ENCODE measurements at places on chromosomes 7 and 10.

DNA sequence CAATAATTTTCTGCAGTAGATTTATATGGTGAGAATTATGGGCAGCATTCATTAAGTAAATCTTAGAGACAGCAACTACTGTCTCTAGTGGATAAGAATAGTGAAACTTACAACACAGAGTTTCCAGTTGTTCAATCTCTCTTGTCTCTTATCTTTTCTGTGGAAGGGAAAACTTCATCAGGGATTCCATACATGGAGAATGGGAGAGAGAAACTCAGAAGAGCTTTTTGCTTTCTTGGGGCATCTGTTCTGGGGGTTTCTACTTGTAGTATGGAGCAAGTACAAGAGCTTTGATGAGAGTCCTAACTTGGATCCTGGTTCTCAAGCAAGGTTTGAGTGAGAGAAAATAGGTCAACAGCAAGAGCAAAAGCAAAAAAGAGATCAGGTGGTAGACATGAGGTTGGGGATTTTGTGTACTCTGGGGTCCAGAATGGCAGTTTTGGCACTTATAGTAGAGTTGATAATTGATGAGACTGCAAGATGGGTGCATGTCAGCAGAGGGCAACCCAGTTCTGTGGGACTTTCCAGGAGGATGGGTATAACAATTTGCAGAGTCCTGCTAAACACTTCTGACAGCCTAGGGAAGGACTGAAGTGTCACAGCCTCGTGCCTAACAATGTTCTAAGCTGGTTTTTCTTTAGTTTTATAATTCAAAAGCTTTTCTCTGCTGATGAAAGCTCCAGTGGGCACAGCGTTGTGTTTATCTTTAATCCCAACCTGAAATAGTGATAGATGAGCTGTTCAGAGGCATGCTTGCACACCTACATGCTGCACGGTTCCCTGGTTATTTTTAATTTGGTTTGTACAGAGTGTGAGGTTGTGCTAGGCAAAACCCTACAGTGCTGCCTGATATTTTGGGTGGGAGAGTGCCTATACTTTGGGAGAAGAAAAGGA, 32.0 kb upstream of the STRIP2 start:
- DNase-seq: no peak

- no peak for DNase-seq
Measured at GRCh38 chr7:32462977-32463376, 27.2 kb downstream of the LSM5 start.

GRCh38 chr7:69631131-69631530, 32.9 kb downstream of the AUTS2 start:
- no peak for DNase-seq

DNA sequence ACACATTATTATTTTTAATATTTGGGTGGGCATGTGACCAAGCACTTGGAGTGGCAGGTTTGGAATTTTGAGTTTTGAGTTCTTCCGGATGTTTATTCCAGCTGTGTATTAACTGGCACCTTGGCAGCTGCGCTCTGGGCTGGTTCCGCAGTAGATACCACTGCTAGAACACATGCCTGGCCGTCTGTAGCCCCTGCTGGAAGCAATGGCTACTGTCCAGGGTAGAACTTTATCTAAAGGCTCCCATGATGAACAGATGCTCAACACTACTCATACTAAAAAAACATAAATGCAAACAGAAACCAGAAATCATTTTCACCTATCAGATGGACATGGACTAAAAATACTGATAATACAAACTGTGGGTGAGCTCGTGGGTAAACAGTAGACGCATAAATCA, 19.4 kb upstream of the SH3PXD2A start:
- DNase-seq: no peak

GRCh38 chr7:155684543-155684942, 40.1 kb downstream of the RBM33 start:
- DNase-seq: no peak

- DNase-seq: no peak
Measured at GRCh38 chr7:80078159-80078731, 56.4 kb upstream of the GNAI1 start.

DNA sequence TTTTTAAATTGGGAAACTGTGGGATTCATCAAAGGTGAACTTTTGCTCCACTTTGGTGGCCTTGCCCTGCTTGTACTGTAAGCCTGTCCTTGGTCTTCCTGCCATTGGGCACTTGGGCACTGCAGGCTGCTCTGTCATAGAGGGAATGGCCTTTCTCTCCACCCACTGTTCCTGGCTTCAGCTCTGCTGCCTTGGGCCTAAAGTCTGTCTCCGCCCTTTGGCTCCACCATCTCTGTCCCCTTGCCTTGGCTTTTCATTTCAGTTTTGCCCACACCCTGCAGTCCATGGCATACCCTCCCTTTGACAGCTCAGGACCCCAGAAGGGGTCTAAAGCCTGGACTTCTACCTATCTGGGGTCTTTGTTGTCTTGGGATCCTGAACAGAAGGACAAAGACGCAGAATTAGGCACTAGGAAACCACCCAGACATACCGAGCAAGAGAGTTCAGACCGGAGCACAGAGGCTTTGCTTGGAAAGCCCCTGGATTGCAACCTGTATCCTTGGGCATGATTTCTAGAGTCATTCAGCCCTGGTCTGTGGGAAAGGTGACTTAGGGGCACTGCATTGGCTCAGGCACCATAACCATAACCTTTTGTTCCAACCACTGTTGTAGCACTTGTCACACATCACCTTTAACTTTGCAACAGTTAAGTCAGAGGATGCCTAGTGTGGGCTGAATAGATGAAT, 5.2 kb upstream of the ARHGAP22 start:
- no peak for DNase-seq

DNA sequence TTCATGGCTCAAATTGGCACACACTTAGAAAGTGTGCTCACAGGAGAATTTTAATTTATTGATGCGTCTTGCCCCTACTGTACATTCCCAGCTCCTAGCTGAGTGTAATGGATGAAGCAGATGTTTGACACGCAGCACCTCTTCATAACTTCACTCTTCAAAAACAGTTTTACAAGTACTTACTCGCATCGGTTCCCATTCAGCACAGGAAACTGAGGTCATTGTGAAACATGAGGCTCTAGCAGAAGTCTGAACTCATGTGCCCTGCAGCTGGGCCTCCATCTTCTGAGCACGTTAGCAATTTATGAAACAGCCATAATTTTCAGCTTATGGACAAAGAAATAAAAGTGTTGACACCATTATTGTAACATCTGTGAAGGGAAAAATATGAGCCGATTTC, 558.9 kb upstream of the MGMT start:
- no peak for DNase-seq

DNA sequence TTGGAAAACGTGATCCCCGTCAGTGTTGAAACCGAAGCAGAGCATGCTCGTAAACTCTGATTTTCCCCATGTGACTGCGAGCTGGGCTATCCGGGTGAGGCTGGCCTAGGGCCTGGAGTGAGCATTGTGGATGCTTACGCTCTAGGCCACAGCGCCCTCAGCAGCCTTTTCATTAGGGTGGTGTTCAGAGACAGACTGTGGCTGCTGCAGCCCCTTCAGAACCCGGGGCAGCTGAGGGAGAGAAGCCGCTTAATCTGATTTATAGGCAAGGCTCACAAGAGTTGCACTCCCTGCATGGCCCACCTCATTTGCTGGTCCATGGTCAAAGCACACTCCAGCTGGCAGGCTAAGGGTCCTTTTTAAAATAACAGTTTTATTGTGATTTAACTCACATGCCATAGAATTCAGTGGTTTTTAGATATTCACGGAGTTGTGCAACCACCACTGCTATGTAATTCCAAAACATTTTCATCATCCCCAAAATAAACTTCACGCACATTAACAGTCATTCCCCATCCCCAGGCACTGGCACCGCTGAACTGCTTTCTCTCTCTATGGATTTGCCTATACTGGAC, 72.5 kb downstream of the SYPL1 start:
- no peak for DNase-seq
